ENCODE measurements at places on chromosomes 5 and 9.
A peak's percentile ranks its signal among the peaks of the same experiment; 100 is the strongest.

DNA sequence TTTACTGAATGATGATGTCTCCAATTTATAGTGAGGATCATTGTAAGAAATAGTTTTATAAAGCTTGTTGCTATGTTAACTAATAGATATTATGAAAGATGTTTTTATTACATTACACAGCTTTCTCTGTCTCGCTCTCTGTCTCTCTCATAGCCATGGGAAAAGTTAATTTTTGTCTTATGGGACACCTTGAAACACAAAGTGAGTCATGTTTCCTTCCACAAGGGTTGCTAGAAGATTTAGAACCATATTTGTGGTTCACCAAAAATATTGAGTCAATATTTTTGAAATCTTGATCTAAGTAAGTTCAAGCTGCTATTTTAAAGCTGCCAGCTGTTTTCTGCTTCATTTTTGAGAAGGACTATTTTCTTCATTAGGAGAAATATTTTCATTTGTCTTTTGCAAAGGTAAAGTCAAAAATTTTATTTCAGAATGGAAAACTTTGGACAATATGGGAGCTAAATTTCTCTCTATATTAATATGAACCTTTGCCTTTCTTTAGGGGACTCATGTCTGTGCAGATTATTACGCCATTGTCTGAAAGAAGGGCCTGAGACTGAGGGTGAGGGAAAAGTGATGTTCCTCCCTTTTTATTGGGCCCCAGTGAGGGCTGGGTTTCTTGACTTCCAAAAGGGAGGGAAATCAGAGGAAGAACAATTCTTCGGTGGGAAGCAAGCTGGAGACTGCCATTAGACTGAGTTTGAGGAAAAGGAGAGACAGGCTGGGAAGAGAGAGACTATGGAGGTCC, 87.9 kb upstream of the SLC24A2 start:
- DNase-seq, result no peak

- no peak for DNase-seq
Measured at GRCh38 chr5:168086104-168086610, 205.3 kb upstream of the WWC1 start.

- peak; percentile 31 for DNase-seq
Measured at GRCh38 chr5:52799358-52799982, 11.8 kb downstream of the ITGA1 start.

- no peak for DNase-seq
Measured at GRCh38 chr9:75152416-75152815, 64.1 kb downstream of the OSTF1 start.

GRCh38 chr5:53052499-53052898, 57.1 kb downstream of the MOCS2 start:
- DNase-seq, result no peak

- DNase-seq, result no peak
Measured at GRCh38 chr9:76856016-76856415, 49.9 kb downstream of the PRUNE2 start.

GRCh38 chr5:108749128-108749861, 1.6 kb downstream of the FER start:
- no peak for DNase-seq

- DNase-seq, result no peak
Measured at GRCh38 chr5:135383803-135384495, 15.1 kb downstream of the MACROH2A1 start.

- DNase-seq, result no peak
Measured at GRCh38 chr5:6652025-6652424, 18.8 kb downstream of the SRD5A1 start.

DNA sequence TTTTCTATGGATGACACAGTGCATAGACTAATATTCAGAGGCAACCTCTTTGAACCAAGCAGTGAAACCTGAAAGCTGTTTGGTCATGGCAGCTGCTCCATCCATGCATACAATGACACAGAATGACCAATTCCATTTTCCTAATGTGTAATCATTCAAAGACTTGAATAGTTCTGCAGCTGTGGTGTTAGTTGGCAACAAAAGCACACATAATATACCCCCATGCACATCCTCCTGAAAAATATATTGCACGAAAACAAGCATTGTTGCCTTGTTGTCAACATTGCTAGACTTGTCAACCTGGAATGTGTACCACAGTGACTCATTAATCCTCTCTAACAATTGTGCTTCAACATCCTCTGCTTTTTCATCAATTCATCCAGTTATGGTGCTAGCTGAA, 71.0 kb upstream of the SEMA6A start:
- DNase-seq, result no peak

GRCh38 chr5:180049185-180049548, 22.4 kb downstream of the RNF130 start:
- no peak for DNase-seq

DNA sequence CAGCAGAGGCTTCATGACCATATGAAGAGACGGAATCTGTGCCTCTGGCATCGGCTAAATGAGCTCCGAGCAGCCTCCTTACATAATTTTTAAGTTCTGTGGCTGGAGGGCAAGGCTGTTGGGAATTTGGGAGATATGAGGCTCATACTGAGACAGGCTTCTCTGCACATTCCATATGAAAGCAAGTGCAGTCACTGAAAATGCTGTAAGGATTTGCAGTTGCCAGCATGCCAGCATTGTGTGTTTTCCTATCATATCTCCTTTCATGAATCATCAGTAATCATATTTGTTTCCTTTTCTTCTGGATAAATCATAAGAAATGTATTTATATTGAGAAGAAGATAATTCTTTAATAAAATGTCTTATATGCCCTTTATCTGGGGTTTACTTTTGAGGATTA, 775.4 kb downstream of the SEMA5A start:
- DNase-seq, result no peak

- no peak for DNase-seq
Measured at GRCh38 chr5:72529383-72529782, 22.2 kb upstream of the ZNF366 start.

GRCh38 chr9:78430387-78430786, 133.5 kb downstream of the PSAT1 start:
- DNase-seq, result no peak

- no peak for DNase-seq
Measured at GRCh38 chr5:10250806-10251276, 761 bp downstream of the CCT5 start.

DNA sequence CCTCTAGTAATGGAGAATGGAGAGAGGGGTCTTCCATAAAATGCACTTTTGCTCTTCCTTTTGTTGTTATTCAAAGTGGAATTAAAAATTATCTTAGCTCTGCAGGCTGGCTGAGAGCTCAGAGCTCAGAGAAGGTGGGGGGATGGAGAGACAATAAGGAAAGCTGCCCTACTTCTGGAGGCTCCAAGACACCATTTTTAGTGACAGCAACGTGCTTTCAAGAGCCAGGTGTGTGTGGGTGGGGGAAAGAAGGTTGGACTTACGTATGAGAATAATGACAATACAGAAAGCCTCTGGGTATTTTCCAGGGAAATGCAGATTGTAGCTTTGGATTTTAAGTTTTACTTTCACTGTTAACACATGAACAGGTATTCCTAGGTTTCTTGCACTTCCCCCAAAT, 173.9 kb downstream of the TRPM3 start:
- no peak for DNase-seq

GRCh38 chr9:100700689-100701318, 122.9 kb downstream of the CAVIN4 start:
- DNase-seq, result peak; percentile 7

DNA sequence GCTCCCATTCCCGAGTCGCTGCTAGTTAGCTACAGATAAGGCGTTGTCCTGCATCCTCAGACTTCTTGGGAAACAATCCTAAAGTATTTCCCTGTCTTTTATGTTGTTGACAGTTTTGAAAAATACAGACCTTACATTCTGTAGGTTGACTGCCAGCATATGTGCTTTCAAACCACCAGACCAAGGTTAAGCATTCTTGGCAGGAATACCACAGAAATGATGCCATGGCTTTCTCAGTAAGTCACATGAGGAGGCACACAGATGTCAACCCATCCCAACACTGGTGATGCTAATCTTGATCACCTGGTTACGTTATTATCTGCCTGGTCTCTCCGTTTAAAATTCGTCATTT, 871 bp downstream of the GLE1 start:
- no peak for DNase-seq

- peak; percentile 14 for DNase-seq
Measured at GRCh38 chr9:130794923-130795495, 40.0 kb upstream of the ABL1 start.

DNA sequence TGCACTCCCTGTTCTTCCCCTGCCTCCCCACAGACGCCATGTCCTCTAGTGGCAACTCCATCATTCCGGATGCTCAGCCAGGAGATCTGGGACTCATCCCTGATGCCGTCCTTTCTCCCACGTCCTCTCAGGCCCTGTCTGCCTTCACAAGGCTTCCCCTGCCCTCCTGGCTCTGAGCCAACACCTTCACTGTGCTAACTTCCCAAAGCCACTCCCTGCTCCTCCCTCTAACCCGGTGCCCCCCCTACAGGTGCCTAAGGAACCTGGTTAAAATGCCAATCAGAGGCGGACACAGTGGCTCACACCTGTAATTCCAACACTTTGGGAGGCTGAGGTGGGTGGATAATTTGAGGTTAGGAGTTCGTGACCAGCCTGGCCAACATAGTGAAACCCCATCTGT, 67.6 kb downstream of the LMX1B start:
- DNase-seq, result no peak

- DNase-seq, result no peak
Measured at GRCh38 chr5:151664694-151665585, 21.8 kb downstream of the SPARC start.

DNA sequence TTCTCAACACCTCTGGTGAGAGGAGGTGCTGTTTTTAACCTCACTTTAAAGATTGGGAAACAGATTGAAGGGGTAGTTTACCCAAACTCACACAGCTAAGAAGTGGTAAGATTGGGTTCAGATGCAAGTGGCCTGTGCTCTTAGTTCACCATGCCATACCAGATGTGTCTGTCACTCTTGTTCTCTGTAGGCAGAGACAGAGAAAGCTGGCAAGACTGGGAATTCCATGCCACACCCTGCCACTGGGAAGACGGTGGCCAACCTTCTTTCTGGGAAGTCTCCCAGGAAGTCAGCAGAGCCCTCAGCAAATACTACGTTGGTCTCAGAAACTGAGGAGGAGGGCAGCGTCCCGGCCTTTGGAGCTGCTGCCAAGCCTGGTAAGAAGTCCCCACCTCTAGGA, 11.0 kb downstream of the TCOF1 start:
- DNase-seq, result no peak

- DNase-seq, result no peak
Measured at GRCh38 chr9:101047848-101048397, 19.4 kb downstream of the PLPPR1 start.

- DNase-seq, result no peak
Measured at GRCh38 chr9:87516926-87517290, 19.2 kb downstream of the DAPK1 start.

GRCh38 chr9:73565833-73566465, 414.3 kb downstream of the ANXA1 start:
- DNase-seq, result peak; percentile 14

- peak; percentile 22 for DNase-seq
Measured at GRCh38 chr9:121088576-121088975, 13.8 kb downstream of the CNTRL start.

DNA sequence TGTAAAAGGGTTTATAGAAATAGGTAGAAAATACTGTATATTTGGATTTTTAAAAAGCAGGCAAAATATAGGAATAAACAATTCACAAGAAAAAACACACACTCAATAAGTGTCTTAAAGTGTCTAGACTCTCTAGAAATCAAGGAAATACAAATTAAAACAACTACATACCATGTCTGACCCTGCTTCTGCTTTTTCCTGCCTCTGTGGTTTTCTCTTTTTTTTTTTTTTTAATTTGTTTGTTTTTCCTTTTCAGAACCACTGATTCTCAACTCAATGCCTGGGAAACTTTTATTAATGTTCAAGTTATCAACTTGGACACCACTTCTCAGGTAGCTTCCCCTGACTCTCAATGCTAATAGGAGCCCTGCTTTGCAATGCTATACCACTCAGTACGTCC, 25.5 kb upstream of the TAS2R1 start:
- DNase-seq, result no peak

DNA sequence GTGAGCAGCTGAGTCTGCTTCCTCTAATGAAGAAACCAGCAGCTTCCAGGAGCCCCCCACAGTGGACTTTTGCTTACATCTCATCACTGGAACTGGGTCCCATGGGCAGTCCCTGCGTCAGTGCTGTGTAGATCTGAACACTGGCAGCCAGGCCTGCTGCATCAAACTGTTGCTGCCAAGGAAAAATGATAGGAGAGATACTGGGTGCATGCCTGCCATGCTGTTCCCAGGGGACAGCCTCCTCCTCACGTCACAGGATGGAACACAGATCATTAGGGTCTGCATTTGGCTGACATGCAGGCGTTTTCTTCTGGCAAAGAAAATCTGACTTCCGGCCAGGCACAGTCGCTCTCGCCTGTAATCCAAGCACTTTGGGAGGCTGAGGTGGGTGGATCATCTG, 67.9 kb downstream of the OLFM1 start:
- DNase-seq, result no peak

GRCh38 chr9:68708513-68708912, 3.5 kb downstream of the PIP5K1B start:
- DNase-seq, result peak; percentile 7

GRCh38 chr5:129199308-129199707, 104.8 kb downstream of the ISOC1 start:
- no peak for DNase-seq

DNA sequence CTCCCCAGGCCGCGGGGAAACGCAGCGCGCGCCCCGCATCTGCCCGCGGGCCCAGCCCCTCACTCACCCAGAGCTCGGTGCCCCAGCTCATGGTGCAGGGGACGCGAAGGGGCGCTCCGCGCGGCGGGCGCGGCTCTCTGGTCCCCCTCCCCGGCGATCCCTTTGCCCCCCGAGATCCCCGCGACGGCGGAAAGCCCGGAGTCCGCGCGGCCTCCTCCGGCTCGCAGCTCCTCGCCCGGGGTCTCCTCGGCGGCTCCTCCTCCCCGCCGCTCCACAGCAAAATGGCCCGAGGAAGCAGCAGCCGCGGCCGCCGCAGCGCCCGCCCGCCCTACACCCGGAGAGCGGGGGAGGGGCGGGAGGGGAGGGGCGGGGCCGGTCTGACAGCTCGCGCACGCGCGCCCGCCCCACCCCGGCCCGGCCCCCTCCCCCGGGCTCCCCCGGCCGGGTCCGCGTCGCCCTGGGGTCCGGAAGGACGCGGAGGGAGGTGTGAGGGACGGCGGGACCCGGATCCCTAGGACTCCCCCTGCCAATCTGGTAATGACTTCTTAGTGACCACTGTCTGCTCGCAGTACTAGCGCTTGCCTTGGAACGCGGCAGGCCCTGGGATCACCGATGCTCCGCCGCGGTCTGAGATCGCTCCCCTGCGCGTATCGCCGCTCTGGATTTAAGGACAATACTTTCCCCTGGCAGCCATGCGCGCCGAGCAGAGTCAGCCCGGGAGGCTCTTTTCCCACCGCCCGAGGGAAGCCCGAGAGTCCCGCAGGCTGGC, at the start of gene FNBP1:
Gene FNBP1 (minus strand): TSS at position 305 of the 769 bp plus-strand sequence. CDS start 214 bp downstream, at position 91.
- peak; percentile 78 for DNase-seq

Measured in inflammatory macrophage (primary cell).